ENCODE measurements at places on chromosomes 6 and 20.

DNA sequence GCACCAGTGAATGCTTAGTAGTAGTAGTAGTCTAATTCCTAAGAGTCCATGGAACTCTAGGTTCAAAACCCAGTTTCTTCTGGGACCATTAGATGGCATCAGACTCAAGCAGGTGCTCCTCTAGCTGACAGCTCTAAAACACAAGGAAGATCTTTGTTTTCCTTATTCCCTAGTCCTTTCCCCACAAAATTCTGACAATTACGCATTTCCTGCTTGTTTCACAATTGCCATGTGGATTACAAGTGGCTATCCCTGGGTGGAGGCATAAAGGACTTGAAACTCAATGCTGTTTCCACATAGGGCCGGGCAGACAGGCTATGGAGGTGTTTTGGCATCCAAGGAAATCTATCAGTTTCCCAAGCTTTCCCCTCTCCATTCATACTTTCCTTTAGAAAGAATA is 9.2 kb upstream of the HLA-DOB start:
- DNase-seq: peak; percentile 34

- DNase-seq: no peak
These were observed 25.1 kb downstream of the MMP24 start for GRCh38 chr20:35251613-35251940.

- DNase-seq: no peak
These were observed 180.0 kb downstream of the TMEM242 start for GRCh38 chr6:157143171-157143889.

- DNase-seq: peak; percentile 55
These were observed 125.1 kb downstream of the LY86 start for GRCh38 chr6:6713657-6714056.

- DNase-seq: peak; percentile 9
These were observed 1.2 kb upstream of the RAB22A start for GRCh38 chr20:58308290-58308679.

DNA sequence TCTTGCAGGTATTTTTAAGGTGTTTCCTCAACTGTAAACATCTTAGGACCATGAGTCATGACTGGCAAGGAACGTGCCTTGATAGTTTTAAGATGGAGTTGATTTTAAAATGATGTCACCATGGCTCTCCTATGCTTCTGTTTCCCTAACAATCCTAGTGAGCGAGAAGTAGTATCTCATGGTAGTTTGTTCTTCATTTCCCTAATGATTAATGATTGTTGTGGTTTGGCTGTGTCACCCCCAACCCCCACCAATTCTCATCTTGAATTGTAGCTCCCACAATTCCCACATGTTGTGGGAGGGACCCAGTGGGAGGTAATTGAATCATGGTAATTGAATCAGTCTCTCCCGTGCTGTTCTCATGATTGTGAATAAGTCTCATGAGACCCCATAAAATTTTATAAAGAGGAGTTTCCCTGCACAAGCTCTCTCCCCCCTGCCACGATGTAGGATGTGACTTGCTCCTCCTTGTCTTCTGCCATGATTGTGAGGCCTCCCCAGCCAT is 16.8 kb upstream of the BNIP5 start:
- no peak for DNase-seq

- no peak for DNase-seq
These were observed 28.5 kb downstream of the CDC5L start for GRCh38 chr6:44415873-44416502.

- no peak for DNase-seq
These were observed 125.6 kb downstream of the MAFB start for GRCh38 chr20:40563296-40563950.

DNA sequence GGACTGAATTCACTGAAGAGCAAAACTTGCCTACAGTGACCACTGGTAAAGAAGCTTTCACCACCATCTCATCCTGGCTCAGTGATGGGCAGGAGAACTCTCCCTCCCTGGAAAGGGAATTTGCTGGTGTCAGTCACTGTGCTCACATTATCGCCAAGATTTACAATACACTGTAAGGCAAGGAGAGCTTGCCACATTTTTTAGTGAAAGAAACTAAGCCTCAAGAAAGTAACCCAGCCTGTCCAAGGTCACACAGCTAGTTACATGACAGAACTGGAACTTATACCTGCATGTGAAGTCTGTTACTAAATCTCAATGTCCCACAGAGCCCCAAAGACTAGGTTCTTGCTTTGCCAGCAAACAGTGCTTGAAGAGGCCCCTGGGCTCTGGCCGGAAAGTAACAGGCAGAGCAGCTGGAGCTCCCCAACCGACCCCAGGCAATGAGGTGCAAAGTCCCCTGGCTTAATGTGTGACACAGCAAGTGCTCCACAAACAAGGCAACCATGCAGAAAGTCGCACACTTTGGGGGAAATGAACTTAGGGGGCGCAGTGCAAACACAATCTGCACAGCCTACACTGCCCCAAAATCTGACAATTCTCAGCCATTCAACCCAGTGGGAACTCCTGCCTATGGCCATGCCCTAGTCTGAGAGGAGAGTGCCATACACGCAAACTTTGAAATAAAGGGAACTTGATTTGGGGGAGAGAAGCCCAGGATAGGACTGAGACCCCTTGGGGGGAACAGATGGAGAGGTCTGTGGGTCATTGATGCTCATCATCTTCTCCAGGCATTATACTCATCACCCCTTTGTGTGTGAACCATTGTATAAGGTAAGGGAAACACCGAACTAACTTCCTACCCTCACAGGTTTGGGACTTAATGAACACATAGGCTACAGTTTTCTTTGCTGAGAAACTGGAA is 1.9 kb downstream of the BCL2L1 start:
- DNase-seq: peak; percentile 85

GRCh38 chr20:62655282-62656196 is 13.2 kb downstream of the SLCO4A1 start:
- DNase-seq: no peak

- DNase-seq: no peak
These were observed 93.2 kb downstream of the FOXF2 start for GRCh38 chr6:1482381-1483166.

DNA sequence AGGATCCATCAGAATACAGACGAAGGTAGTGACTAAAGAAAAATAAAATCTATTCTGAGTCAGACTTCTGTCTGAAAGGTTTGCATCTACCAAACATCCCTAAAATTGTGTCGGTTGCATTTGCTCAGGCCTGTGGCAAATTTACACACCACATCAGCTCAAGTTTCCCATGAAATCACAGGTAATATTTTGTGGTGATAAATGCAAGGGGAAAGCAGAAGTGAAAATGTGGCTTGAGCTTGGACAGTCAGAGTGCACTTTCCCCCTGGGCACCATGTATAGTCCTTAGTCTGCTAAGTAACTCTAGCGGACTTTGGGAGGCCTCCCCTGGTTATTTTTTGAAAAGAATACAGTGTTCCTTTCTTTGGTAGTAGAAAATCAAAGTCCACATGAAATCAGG is 159.1 kb downstream of the PKHD1 start:
- DNase-seq: no peak

DNA sequence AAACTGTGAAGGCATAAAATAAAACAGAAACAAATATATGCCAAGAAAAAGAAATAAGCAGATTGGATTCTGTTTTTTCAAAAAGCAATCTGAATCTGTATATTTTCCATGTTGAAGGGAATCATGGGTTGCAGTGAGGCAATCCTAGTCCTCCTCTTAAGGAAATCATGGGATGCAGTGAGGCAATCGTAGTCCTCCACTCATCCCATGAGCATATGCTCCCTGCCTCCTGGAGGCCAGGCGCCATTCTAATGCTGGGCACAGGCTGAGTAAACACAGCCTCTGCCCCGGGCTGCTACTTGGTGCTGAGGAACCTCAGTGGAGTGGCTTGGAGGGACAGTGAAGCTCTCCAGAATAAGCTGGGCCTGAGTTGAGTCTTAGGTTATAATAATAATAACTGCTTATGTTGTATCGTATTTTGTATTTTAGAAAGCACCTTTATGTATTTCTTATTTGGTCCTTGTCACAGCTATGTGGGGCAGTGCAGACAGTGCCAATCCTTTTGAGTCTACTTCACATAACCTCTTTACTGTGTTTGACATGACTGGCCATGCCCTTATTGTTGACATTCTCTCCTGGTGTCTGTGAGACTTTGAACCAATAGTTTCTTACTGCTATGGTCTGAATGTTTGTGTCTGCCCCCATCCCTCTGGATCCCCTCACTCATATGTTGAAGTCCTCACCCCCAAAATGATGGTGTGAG is 56.6 kb upstream of the CITED2 start:
- DNase-seq: no peak

DNA sequence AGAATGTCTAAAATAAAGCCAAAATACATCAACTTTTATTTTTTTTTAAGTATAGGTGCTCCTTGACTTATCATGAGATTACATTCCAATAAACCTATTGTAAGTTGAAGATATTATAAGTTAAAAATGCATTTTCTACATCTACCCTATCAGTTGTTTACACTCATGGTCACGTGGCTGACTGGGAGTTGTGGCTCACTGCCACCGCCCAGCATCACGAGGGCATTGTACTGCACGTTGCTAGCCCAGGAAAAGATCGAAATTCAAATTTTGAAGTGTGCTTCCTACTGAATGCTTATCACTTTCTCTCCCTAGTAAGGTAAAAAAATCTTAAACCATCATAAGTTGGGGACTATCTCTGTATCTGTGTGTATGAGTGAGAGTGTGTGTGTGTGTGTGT is 126.6 kb upstream of the RIN2 start:
- no peak for DNase-seq

- no peak for DNase-seq
These were observed 307.2 kb downstream of the SOX4 start for GRCh38 chr6:21900730-21901129.

DNA sequence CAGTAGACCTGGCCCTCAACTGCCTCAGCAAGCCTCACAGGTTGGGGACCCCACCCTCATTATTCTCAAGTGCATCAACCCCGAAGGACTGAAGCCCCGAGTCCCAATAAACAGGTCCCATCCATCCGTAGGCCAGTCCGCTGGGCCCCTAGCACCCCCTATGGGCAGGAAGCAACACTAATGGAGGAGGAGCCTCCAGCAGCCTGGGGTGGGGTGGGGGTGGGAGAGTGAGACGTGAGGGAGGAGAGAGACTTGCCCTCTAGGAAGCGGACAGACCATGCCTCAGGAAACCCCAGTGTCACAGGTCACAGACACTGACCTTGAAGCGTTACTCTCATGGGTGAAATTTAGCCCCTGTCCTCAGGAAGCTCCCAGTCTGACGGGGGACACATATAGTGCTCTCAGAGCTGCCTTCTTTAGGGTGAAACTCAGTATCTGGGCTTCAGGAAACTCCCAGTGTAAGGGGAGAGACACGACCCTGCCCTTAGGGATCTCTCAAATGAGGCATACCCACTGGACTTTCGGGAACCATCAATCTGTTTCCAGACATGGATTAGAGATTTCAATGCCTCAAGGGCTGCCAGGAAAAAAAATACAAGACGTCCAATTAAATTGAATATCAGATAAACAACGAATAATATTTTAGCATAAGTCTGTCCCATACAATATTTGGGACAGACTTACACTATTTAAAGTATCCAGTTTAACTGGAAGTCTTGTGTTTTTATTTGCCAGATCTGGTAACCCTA is 125.8 kb downstream of the MRPL14 start:
- peak; percentile 83 for DNase-seq

DNA sequence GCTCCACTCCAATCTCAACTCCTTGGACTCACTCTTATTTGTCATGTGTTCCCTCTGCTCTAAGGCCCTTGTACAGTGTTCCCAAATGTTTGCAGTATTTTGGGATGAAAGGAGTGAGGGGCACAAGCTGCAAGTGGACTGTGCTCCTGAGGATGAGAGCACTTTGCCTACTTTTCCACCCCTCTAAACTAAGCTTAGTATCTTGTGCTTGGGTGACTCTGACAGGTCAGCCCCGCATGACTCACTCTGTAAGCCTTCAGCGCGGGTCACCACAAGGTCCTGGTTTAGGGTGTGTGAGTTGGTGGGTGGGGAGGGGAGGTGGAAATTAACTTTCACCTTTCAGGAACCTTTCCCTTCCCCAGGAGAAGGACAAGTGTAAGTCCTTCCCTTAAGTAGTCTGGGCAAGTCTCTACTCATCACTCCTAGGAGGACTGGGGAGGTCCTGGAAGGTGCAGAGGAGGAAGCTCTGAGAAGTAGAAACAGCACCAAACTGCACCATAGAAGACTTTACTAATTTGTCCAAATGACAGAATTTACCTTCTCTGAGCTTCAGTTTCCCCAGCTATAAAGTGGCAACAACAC is 68.8 kb upstream of the EPB41L1 start:
- no peak for DNase-seq

DNA sequence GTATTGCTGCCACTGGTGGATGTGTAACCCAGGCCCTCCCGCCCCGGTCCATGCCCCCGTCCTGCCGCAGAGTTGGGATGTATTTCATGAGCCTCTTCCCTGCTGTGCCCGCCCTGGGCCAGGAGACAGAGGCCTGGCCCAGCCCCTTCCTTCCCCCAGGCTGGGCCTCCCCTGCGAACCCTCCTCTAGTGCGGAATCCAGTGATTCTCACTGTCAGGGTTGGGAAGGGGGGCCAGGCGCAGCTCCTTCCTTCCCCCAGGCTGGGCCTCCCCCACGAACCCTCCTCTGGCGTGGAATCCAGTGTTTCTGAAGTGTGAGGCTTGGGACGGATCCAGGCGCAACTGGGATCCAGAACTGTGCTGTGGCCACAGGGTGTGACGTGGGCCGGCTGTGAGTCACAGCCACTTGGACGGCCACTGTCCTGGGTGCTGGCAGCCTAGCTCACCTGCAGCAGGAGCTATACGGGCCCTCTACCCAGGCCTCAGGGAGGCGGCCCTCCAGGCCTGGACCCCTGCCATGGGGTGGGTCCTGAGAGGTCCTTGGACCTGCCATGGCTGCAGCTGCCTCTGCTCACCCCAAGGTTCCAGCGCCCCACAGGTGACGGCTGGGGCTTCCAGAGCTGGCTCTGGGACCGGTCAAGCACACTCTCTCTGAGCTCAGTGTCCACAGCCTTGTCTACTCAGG is 28.3 kb downstream of the COL20A1 start:
- no peak for DNase-seq

DNA sequence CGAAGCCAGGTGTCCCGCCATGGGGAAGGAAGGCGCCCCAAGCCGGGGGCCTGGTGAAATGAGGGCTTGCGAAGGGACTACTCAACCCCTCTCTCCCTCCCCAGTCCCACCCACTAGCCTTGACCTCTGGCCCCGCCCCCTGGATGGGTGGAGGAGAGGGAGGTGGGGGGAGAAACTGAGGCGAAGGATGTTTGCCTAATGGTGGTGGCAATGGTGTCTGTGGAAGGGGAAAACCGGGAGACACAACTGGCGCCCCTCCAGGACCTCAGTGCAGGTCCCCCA is at the start of gene POU5F1:
TSS of gene POU5F1 (minus strand) at position 83 of the 282 bp plus-strand sequence. CDS start at position 21, 62 bp downstream.
- no peak for DNase-seq

DNA sequence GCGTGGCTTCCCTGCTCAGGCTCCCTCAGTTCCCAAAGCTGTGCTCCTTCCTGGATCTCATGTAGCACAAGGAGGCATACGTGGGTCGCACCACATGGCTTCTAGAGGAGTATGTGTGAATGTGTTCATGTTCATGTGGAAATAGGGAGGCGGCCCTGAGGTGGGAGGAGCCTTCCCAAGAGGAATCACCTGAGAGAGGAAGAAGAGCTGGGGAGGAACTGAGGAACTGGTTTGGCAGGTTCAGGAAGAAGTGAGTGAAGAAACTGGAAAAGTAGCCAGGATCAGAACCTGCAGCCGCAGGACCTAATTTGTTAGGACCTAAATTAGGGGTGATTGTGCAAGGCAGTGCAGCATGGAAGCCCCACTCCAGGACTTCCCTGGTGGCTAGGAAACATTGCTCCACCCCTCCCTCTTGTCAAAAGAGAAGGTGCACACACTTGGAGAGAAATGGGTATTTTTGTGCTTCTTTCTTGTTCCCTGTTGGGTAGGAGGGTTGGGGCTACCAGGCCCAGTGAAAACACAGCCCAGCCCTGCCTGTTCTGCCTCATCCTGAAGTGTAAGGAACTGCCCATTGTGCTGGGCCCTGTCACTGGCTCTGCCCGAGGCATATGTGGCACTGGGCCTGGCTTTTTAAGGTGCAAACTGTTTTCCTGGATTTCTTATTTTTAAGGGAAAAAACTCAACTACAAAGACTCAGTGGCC is 20.7 kb downstream of the SYNJ2 start:
- DNase-seq: no peak

Measured in hematopoietic multipotent progenitor cell treated with erythropoietin and hydrocortisone succinate and interleukin-3 and kit ligand, for 17 days (in vitro differentiated cells).